ENCODE measurements at places on chromosomes 12 and 14. TPM values are rescaled to one million over a fixed set of nuclear protein-coding genes. Genes with fewer than 3 reads are reported as not detected.
A peak's percentile ranks its signal among the peaks of the same experiment; 100 is the strongest.

Gene CACNA1C
- 0.05 TPM for total RNA-seq

Gene SLC15A5
- total RNA-seq, result not detected

Gene GYS2
- total RNA-seq, result 0.22 TPM

GRCh38 chr12:10829994-10830393 lies 3.8 kb upstream of the TAS2R10 start:
- no peak for DNase-seq

GRCh38 chr14:74504874-74505720 lies 11.5 kb downstream of the ISCA2 start:
- no peak for DNase-seq

GRCh38 chr12:53131844-53132243 lies 28.6 kb downstream of the SOAT2 start:
- no peak for DNase-seq

DNA sequence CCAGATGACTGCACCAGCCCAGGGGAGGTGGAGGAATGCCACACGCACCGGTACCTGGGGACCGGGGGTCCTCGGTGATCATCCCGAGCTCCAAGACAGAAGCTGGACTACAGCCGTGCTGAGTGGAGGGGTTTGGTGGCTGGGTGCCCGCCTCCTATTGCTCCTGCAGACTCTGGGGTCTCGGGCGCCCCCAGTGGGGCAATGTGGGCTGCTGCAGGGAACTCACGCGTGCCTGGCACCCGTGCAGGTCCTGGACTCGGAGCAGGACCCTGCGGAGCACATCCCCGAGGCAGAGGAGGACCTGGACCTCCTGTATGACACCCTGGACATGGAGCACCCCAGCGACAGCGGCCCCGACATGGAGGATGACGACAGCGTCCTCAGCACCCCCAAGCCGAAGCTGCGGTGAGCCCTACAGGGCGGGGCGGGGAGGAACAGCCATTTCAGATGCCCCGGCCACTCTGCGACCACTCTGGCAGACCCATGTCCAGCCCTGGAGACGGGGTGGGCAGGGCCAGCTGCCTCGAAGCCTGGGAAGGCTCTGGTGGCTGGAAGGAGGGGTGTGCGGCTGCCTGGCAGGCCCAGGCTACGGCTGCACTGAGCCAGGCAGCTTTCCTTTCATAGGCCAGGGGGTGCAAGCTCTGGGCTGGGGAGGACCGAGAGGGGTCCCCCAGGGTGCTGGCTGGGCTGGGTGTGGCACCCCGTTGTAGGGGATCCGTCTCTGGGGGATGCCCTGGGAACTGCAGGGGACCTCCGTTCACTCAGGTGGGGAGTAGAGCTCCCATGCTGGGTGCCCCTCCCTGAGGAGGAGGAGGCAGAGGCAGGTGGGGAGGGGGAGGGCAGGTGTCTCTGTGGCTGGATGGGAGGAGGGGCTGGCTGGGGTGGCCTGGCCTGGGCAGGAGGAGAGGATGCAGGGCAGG lies 21.6 kb upstream of the TEX22 start:
- no peak for DNase-seq

DNA sequence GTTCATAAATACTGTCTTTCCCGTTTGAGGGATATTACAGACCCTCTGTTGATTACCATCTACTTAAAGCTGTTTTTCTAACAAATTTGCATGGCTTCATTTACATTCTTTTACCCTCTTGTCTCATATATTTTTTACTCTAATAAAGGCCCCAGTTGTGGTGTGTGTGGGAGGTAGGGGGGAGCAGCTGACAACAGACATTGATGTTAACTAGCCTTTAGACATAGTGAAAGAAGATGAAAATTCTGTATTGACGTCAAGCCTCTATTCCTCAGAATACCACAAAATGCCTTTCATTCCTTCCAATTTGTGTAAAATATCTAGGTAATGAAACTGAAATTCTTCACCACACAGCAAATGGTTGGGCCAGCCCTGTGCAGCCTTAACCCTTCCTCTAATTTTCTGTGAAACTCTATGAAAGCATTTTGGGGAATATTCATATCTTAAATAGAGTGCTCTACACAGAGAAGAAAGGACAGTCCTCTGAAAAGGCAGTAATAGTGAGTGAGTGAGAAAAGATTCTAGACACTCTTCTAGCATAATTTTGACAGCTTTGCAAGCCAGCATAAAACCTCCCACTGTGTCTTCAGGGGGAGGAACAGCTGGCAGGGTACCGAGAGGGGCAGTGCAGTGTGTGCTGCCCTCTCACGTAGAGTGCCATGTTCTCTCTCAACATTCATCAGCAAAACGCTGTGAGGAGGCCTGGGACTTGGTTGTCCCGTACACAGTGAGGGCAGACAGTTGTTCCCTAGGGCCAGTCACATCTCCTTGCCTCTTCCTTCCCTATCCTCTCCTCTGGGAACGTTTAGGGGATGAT lies 20.1 kb upstream of the CERS5 start:
- DNase-seq, result no peak

- DNase-seq, result peak; percentile 72
These were observed 3.3 kb upstream of the SLC4A8 start for GRCh38 chr12:51421266-51421884.

- DNase-seq, result no peak
These were observed 25.7 kb downstream of the C14orf132 start for GRCh38 chr14:96064866-96065265.

DNA sequence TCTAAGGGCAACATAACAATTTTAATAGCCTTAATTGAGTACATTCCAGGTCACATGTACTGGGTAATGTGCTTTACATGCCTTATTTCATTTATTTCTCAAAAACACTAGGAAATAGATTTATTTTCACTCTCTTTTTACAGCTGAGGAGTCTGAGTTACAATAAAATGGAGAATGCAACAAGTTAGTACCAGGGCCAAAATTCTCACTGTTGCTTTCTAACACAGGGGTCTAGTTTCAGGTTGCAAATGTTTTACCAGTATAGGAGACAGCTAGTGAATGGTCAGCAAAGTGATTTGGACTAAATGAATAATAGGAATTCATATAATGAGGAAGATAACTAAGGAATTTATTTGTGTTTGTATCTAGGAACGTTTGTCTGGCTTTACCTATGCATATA lies 137.3 kb downstream of the RASSF9 start:
- DNase-seq, result no peak

DNA sequence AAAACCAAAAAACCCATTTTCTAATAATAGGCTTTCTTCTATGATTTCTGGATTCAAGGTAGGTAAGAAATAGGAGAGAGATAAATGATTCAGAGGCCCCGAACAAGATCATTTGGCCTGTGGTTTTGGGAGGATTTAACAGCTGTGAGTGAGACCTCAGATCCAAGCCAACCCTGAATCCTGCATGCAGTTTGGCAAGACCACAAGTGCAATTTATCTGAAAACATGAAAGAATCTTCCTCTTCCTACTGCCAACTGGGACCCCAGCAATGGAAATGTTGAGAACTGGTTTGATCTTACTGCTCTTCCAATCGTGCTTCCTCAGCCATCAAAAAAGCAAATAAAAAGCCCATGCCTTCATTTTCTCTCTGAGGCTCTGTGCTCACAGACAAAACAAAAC lies 519.7 kb upstream of the TBX3 start:
- no peak for DNase-seq

GRCh38 chr12:39327510-39327909 lies 115.4 kb downstream of the KIF21A start:
- DNase-seq, result no peak

DNA sequence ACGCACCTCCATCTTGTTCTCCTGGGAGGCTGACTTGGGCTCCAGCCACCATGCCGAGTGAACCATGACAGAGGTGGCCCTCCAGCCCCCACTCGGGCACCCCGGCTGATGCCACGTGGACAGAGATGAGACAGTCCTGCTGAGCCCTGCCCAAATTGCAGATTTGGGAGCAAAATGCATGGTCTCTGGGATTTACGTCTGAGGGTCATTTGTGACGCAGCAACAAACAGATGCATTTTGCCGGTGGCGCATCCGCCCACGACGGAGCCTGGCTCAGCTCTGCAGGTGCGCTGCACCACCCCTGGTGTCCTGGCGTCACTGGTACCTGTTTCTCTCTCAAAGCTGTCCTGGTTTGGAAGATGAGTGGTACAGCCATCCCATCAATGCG lies 31.1 kb upstream of the INF2 start:
- no peak for DNase-seq

- DNase-seq, result no peak
These were observed 59.4 kb upstream of the GZMB start for GRCh38 chr14:24693353-24693737.

DNA sequence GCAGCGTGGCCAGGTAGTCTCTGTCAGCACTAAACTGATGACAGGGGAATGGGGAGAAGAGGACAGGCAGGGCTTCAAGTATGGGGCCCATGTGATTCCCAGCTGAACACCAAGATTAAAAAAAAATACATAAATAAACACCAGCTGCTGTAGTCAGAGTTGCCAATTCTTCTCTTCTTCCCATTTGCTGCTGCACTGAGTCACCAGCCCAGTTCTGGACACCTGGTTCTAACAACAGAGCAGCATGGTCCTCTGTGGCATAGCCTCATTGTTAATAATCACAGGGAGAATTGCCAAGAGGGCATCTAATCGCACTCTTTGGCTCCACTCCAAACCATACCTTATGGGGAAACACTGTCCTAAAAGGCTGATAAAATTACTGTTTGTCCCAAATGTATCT lies 15.1 kb downstream of the PPM1H start:
- DNase-seq, result no peak

Measured in CD4-positive, alpha-beta T cell (primary cell).